ENCODE measurements at places on chromosomes 6 and 20.

GRCh38 chr6:127291495-127291894, 24.8 kb downstream of the RNF146 start:
- no peak for DNase-seq

- DNase-seq: no peak
These were observed 413.3 kb downstream of the MAFB start for GRCh38 chr20:40275738-40276137.

DNA sequence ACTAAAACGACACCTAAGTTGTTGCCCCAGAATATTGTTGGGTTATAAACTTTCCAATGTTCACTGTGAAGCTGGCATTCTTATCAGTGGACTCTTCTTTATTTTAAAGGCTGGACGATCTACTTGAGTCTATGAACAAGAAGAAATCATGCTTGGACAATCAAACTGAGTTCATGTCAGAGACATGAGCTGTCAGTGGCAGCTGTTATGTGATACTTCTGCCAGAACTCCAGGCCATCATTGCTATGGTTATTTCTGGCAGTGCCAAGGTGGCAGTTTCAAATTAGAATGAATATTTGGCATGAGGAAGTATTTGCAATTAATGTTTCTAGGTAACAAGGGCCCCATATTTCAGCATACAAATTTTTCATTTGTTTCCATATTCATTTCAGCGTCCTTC, 417.3 kb downstream of the LMBRD1 start:
- DNase-seq: no peak

DNA sequence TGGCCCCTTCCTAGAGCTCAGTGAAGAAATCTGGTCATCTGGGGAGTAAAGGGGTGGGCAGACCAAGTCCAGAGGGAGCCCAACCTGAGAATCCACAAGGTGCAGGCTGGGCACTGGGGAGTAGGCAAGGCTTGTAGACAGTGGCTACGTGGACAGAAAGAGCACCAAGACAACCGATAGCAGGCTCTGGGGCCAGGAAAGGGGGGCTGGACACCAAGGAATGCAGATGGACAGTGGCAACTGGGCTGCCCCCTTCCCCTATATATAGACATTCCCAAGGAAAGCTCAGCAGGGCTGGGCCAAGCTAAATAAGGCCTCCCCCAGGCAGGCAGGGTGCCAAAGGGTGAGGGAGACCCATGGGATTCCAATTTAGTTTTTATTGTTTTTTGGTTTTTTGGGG, 1.5 kb upstream of the TNNC2 start:
- DNase-seq: no peak

DNA sequence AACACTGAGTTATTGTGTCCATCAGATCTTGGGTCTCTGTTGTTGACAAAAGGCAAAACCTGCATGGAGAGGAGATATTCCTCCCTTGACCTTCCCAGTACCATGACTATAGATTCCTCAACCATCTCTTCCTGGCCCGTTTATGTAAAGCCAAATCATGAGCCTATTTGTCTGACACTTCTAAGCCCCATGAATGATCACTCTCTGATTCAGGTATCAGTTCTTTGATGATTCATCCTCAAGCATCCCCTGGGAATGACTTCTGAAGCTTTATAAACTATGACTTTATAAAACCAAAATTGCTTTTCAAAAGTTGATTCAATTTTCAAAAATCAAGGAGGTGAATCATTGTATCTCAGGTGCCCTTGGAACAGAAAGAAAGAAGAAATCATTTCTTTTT, 78.7 kb upstream of the LOC128125822 start:
- no peak for DNase-seq
